ENCODE measurements at places on chromosomes 5 and 9. TPM values are rescaled to one million over a fixed set of nuclear protein-coding genes. Genes with fewer than 3 reads are reported as not detected.

The SNX2 gene
- total RNA-seq = 46.4 TPM

The TLR4 gene
- total RNA-seq = 13.3 TPM

The FAM221B gene
- not detected for total RNA-seq

The FAM151B gene
- total RNA-seq = 5.7 TPM

The FRMPD1 gene
- 7.6 TPM for total RNA-seq

The MEF2C gene
- total RNA-seq = 805 TPM

The LOX gene
- total RNA-seq = 51.9 TPM

The MARVELD2 gene
- 0.31 TPM for total RNA-seq

The ACSL6 gene
- total RNA-seq = 0.62 TPM

The ADAMTS2 gene
- total RNA-seq = 28.7 TPM

The PTBP3 gene
- 11.3 TPM for total RNA-seq

The NR6A1 gene
- total RNA-seq = 0.58 TPM

The RAB14 gene
- 28.3 TPM for total RNA-seq

The LCN10 gene
- 12.3 TPM for total RNA-seq

The MLLT3 gene
- 74.8 TPM for total RNA-seq

The FREM1 gene
- total RNA-seq = 23.2 TPM

The ZNG1E gene
- 30.8 TPM for total RNA-seq
